ENCODE measurements at places on chromosomes 3 and 15.
A peak's percentile ranks its signal among the peaks of the same experiment; 100 is the strongest.

DNA sequence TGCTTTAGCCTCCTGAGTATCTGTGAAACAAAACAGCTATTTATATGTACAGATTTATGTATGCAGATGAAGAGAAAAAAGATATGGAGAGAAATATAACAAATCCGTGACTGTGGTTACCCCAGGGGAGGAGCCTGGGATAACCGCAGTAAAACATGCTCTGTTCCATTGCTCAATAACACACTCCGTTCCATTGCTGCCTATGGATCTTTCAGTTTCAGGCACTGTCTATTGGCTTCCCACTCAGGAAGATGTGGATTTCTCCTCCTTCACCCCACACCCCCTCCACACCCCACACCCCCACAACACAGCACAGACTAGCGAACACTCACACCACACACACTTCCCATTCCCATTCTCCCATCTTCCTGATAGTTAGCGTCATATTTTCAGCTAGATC lies 47.9 kb downstream of the CDCP1 start:
- DNase-seq: no peak

GRCh38 chr3:159165961-159166360 lies 364.1 kb downstream of the MFSD1 start:
- no peak for DNase-seq

DNA sequence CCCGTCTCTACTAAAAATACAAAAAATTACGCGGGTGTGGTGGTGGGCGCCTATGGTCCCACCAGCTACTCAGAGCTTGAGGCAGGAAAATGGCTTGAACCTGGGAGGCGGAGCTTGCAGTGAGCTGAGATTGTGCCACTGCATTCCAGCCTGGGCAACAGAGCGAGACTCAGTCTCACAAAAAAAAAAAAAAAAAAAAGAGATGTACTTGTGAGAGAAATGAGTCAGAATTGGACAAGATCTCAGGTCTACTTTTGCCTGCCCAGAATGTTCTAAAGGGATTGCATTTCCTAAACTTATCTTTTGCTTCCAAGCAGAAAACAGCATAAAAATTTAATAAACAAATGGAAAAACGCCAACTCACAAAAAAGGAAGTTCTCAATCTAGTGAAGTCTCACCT lies 167.5 kb downstream of the NR2F2 start:
- no peak for DNase-seq

- DNase-seq: no peak
Observed at GRCh38 chr3:27905625-27906024, 183.5 kb upstream of the EOMES start.

GRCh38 chr3:187968883-187969580 lies 184.9 kb upstream of the LPP start:
- DNase-seq: no peak

- DNase-seq: no peak
Observed at GRCh38 chr15:39881790-39882189, 38.3 kb downstream of the GPR176 start.

DNA sequence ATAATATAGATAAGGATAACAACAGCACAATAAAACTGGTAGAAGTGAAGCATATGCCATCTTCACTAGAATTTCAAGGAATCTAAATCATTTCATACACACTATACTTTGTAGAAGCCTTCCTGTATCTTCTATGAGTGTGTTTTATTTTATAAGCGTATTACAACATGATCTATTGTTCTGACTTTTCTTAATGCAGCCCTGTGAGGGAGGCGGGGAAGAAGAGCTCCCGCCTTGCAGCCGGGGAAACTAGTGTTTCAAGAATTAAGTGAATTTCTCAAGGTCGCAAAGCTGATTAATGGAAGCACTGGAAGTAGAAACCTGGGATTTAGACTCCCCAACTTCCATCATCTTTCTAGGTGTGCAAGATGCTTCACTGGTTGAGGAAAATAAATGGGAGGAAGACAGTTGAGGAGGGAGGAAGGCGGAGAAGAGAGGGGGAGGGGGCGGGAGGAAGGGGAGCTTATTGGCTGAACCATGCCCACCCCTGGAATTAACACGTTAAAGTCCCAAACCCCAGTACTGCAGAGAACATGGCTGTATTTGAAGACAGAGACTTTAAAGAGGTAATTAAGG lies 32.9 kb downstream of the VGLL4 start:
- no peak for DNase-seq

DNA sequence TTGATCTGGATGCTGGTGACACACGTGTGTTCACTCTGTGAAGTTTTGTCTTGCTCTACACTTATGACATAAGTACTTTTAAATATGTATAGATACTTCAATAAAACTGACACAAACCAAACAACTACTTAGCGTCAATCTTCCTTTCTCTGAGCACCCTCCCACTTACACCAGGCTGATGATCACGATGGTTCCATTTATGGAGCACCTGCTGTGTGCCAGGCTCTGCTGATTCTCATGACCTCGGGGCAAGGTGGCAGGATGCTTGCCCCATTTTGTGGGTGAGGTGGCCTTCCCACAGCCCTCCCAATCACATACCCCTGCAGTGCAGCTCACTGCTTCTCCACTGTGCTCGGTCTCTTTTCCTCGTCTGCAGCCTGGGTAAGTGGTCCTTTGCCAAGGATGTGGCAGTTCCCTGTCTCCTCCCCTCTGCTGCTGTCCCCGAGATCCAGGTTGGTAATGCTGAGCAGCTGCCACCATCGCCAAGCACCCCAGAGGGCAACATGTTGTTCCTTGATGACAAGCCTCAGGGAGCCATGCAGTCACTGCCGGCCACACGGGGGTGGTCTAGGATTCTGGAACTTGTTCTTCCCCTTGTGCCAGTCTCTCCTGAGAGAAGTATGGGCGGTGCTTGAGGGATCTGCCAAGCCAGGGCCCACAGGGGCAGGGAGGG lies 20.6 kb upstream of the ADCY5 start:
- no peak for DNase-seq

DNA sequence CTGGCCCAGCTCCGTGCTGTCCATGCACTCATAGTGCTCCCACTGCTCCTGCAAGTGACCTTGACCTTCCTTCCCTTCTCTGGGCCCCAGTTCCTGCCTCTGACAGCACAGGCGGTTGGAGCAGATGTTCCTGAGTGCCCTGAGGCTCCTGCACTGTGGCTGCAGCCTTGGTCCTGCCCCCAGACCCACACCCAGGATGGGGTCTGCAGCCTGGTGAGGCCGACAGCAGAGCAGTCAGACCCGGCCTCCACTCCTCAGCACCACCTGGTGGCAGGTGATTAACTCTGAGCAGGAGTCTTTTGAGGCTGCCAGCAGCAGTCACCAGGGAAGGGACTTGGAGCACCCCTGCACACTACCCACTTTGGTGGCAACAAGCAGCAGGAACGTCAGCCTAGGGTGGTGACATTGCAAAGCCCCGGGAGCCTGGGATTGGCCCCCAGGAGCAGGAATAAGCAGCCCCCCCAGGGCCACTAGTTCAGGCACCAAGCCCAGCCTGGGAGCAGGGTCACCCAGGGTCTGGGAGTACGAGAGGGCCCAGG lies 64.6 kb downstream of the CYP11A1 start:
- peak; percentile 57 for DNase-seq

GRCh38 chr3:174153871-174154270 lies 705.3 kb upstream of the NAALADL2 start:
- no peak for DNase-seq

DNA sequence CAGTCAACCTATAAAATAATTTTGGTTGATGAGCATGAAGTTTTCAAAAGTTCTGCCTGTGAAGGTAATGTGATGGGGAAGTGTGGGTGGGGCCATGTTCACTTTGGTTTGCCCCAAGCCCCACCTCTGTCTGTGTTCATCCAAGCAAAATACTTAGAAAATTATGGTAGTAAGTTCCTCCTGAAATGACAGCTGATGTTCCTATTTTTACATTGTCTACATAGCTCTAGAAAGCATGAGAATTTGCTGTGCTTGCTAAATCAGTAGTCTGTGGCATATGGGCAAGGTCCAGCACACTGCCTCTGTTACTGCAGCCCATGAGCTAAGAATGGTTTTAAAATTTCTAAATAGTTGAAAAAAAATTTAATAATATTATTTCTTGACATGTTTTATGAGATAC lies 21.9 kb upstream of the CP start:
- no peak for DNase-seq

DNA sequence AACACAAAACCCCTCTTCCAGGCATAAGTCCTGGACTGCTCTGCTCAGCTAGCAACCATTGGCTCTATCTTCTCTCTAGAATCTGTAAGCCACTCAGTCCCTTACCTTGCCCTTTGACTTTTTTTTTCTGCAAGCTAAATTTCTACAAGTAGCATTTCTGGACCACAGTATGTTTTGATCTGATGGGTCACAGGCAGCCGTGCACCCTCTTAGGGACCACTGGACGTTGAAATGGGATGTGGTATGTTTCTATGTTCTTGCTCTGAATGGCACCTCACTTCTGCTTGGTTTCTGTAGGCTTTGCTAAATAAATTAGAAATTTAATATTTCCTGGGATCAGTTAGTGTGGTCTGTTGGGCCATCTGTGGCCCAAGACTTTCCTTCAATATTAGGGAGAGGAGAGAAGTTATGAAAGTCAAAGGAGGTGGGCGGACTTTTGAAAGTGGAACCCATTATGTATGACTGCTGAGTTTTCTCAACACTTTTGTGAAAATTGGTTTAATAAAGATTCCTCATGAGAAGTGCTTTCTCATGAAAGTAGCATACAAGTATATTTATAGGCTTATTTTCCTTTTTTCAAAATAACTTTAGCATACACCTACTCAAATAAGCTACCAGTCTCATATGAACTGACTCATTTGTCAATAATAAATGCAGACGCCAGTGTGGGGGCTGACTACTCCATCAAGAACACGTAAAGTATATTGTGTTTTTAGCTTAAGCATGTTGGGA lies 18.4 kb upstream of the TIPARP start:
- DNase-seq: no peak

GRCh38 chr3:45841420-45841756 lies 531 bp downstream of the LZTFL1 start:
- DNase-seq: no peak

- peak; percentile 91 for DNase-seq
Observed at GRCh38 chr3:15269091-15269989, 63.0 kb downstream of the SH3BP5 start.

- DNase-seq: no peak
Observed at GRCh38 chr3:35241236-35241635, 398.1 kb upstream of the ARPP21 start.

GRCh38 chr3:10619989-10620832 lies 114.8 kb upstream of the ATP2B2 start:
- DNase-seq: no peak

- DNase-seq: no peak
Observed at GRCh38 chr3:179076243-179077027, 4.8 kb upstream of the ZMAT3 start.

DNA sequence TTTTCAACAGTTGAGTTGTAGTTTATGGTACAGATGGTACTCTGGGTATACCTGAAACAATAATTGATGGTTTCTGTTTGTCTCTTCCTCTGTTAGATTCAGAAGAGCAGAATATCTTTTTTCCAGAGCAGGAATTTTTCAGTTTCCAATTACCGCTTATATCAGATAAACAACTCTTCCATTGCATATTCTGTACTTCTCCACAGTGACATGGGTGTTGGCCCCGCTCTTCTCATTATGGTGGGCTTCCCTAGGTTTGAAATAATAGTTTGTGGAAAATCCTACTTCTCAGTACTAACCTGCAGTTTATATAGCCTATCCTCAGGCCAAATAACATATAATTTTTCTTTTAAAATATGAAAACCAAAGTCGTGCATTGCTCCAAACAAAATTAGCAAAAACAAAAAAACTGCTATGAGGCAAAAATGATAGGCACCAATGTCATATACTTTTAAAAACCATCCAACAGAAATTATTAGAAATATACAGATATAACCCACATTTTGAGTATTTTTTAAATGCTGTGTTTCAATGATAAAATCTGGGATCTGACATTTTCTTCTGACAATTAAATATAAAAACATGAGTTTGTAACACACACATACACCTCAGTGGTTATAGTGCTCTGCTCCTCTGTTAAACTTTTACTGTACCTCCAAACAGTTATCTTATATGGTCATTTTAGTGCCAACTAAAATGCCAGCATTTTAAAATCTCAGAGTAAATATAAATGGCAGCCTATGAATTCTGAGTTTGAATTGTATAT lies 56.8 kb downstream of the CMSS1 start:
- DNase-seq: no peak

- DNase-seq: no peak
Observed at GRCh38 chr15:46872286-46872980, 844.9 kb upstream of the SEMA6D start.

- DNase-seq: peak; percentile 40
Observed at GRCh38 chr3:38627956-38628355, 21.5 kb downstream of the SCN5A start.

GRCh38 chr3:20604659-20605058 lies 418.7 kb upstream of the SGO1 start:
- DNase-seq: no peak

DNA sequence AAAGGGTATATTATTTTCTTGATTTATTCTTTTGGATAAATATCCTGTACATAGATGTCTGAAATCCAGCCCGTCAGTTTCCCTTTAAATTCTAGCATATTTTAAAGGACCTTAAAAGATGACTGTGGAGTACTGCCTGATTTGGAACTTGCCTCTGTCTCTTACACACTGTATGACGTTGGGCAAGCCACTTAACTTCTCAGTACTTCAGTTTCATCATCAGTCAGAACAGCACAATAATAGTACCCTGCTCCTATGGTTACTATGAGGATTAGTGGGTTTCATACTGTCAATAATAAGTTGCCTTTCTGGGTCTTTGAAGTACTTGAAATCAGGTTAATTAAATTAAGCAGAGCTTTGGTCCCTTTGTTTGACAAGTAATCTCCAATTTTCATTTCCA lies 374.3 kb downstream of the TIGIT start:
- DNase-seq: no peak

DNA sequence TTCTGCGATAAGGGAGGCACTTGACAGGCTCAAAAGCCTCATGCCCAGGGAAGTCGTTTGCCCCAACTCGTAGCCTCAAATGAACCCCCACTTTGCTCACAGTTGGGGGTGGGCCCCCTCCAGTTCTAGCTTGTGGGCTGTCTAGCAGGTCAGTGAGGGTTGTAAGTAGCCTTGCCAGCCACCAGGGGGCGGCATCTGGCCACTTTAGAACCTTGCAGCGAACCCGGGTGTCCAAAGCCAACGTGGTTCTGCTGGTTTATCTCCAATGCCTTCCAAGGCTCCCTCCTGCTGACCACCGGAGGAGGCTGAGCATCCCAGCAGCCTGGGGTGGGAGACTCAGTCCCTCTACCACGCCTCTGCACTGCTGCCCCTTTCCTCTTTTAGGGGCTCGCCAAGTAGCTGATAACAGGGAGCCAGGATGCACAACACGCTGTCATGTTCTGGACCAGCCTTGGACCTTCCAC lies 9.2 kb upstream of the RBSN start:
- peak; percentile 85 for DNase-seq

GRCh38 chr15:74906067-74906449 lies 593 bp downstream of the FAM219B start:
- DNase-seq: peak; percentile 62

DNA sequence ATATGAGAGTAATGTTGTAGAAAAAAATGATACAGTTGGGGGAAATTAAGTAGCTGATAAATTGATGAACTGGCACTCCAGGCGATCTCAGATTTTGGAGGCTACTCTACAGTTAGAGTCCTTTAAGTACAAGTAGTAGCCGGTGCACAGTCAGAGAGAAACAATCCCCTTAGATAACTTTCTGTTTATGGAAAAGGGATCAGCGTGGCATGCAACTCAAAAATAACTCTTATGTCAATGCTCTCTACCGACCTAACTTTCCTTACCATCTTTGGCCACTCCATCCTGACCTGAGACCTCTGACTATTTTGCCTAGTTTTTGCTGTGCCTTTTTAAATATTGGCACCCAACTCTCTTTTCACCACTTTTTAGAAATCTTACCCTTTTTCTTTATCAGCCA lies 299.6 kb downstream of the UNC13C start:
- DNase-seq: no peak

Data from activated T-cell treated with anti-CD3 and anti-CD28 coated beads, Interleukin-2, amount 50 U/mL, for 48 hours (primary cell).